ENCODE measurements at places on chromosomes 7 and 10.

- DNase-seq: no peak
Observed at GRCh38 chr10:96588060-96588554, 1.3 kb upstream of the TM9SF3 start.

DNA sequence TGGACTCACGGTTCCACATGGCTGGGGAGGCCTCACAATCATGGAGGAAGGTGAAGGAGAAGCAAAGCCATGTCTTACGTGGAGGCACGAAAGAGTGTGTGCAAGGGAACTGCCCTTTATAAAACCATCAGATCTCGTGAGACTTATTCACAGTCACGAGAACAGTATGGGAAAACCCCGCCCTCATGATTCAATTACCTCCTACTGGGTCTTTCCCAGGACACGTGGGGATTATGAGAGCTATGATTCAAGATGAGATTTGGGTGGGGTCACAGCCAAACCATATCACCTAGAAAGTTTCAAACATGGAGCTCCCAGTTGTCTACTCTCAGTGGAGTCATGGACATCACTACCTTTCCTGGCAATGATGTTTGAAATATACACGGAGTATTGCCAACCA, 49.6 kb downstream of the CYCS start:
- DNase-seq: no peak

DNA sequence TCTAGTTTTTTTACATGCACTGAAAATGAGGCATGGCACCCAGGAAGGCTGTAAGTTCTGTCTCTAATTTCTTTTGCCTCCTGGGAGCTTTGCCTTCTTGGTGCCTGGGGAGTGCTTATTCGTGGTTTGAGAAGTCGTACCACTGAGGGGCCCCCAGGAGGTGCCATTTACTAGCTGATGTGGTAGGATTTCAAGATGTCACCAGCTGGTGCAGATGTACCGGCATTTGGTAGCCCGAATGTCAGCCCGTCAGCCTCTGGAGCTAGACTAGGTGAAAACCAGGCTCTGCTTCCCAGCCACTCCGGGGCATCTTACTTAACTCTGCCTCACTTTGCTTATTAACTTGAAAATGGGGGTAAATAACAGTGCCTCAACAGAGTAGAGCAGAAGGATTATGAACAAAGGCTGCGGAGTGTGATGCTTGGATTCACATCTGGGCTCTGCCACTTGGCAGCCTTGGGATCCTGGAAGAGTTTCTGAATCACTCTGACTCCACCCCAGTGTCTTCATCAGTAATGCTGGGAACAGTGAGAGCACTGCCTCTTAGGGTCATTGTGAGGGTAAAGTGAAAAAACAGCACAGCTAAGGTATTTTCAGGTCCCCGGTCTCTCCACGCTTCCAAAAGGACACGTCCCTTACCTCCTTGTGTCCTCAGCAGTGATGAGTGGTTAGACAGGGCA, 31.4 kb upstream of the BTBD16 start:
- no peak for DNase-seq

DNA sequence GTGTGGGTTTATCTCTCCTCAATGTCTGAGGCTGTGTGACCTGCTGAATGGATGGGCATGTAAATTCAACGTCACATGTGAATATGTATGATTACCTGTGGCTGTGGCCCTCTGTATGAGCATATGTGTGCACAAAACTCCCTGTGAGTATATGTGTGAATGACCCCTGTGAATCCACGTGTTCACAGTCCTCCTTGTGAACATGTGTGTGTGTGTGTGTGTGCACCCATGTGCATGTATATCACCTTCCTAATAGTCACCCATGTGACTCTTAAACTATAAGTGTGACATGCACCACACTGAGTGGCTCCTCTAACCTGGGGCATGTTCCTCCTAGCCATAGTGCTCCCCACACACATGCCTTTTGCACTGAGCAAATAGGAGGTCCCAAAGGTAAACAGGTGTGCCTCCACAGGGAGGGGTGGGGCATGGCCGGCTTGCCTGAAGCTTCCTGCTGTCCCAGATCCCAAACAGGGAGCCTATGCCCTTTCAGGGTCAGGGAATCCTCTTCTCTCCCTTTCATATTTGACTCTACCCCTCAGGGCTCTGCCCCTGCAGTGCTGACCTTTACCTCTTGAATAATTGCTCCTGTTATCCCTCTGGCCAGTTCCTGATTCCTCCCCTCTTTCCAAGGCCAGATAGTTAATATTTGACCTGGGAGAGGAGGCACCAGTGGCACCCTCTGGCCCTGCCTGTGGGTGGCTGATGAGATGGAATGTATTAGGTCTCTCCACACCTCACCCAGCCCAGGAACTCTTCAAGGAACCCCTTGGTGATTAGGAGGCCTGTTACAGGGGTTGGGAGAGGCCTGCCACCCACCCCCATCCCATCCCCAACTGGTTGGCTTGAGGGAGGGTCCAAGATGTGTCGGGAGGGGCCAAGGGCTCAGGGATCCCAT, 1.9 kb downstream of the SEMA4G start:
- no peak for DNase-seq

DNA sequence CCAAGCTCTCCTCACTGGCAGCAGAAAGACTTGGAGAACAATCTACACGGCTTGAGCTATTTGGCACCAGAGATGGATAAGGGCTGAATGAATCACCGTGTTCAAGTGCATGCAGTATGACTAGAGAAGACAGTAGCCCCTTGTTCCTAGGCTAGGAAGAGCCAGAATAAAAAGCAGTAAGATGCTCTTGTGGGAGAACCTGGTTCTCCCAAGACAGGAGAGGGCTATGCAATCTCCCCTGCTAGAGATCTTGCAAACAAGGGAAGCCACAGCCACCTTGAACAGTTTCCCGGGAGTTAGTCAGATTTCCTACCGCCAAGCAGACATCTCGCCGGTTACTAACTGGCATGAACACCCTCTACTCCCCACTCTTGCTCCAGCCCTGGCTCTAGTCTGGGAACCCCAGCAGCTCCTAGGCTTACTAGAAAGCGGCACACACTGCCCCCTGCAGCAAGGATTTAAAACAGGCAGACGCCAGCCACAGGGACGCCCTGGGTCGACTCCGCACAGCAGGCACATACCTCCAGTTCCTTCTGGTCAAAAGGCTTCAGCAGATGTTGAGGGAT, 107.3 kb downstream of the SMURF1 start:
- no peak for DNase-seq

GRCh38 chr10:72024596-72024995, 60.4 kb downstream of the CHST3 start:
- DNase-seq: no peak

DNA sequence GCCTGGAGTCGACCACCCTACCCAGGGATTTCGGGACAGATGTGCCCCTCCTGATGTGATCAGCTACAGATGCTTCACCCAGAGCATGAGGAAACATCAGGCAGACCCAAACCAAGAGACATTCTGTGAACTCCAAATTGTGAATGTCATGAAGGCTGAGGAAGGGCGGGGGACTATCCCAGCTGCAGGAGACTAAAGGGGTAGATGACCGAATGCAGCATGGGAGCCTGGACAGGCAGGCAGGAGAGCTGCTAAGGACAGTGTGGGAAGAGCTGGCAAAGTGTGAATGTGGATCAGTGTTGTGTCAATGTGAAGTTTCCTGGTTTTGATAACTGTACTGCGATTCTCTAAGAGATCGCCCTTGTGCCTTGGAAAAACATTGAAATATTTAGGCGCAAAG, 19.2 kb upstream of the DRGX start:
- DNase-seq: no peak

- no peak for DNase-seq
Observed at GRCh38 chr10:66837990-66838389, 87.8 kb upstream of the LRRTM3 start.

DNA sequence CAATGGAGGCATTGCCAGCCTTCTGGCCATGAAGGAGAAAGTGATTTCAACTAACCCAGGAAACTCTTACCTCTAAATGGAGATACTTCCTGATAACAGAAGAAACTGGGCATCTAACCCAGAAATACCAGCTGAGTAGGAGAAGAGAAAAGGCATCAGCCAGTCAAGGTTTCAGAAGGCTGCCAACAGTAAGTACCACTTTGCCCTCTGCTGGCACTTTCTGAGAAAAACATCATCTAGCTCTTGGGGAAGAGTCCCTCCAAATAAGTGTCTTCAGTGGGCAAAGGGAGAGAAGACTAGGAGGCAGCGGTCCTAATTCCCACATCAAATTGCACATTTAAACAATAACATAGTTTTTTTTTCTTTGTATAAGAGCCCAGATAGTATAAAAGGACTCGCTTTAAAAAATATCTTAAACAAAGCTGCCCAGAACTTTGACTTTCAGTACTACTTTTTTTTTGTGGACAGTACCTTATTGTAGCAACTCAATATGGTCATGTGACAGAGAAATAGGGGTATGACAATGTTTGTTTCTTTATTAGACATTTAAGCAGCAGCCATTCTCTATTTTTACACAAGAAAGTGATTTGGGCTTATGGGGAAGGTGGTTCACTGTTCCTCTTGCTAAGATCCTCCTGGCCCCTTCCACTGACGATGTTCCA, 157.3 kb downstream of the CTTNBP2 start:
- no peak for DNase-seq

GRCh38 chr10:5484205-5484604, 15.2 kb downstream of the CALML5 start:
- DNase-seq: no peak

DNA sequence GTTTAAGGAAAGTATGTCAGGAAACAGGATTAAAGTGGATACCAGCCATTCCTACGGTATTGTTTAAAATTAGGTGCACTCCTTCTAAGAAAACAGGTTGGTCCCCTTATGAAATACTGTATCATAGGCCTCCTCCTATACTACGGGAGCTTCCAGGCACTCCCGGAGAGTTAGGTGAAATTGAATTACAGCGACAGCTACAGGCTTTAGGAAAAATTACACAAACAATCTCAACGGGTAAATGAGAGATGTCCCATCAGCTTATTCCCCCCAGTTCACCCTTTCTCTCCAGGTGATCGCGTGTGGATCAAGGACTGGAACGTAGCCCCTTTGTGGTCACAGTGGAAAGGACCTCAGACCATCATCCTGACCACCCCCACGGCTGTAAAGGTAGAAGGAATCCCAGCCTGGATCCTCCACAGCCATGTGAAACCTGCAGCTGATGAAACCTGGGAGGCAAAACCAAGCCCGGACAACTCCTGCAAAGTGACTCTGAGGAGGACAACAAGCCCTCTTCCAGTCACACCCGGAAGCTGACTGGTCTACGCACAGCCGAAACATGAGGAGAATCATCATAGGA, 25.1 kb upstream of the GHITM start:
- DNase-seq: no peak

GRCh38 chr10:74120911-74121310, 29.7 kb downstream of the AP3M1 start:
- DNase-seq: no peak
